Effector CD8-positive, alpha-beta T cell (primary cell): ENCODE measurements at places on chromosomes 6 and 20.

- DNase-seq: no peak
These were observed 964 bp downstream of the RPL10A start for GRCh38 chr6:35468980-35469750.

GRCh38 chr6:83472767-83473166 lies 39.6 kb upstream of the PRSS35 start:
- no peak for DNase-seq

GRCh38 chr20:50844430-50845100 lies 49.7 kb downstream of the BCAS4 start:
- no peak for DNase-seq

DNA sequence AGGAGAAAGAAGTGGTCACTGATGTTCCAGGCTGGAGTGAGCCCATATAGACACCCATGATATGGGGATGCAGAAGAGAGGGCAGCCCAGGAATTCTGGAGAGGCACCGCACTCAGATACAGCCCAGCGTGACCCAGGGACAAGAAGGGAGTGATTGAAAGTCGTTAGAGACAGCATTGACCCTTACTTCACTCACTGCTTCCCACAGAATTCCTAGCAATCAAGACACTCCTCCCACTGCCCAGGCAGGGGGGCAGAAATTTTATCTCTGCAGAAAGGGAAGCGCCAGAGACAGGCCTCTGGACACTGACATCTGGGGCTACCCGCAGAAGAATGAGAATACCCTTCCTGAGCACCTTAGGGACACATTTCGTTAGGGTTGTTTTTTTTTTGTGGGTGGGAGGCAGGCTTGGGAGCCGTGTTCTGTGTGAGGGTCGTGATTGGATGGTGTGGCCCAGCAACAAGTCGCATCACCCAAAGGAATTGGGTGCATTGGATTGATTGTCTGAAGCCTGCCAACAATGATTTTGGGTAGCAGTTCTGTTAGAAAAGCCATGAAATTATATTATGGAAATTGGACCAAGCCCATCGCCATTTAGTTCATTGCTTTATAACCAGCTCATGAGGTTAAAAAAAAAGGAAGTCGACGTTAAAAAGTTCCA lies 45.9 kb upstream of the MAP3K4 start:
- no peak for DNase-seq

GRCh38 chr6:165487950-165488349 lies 175.1 kb downstream of the PDE10A start:
- no peak for DNase-seq

DNA sequence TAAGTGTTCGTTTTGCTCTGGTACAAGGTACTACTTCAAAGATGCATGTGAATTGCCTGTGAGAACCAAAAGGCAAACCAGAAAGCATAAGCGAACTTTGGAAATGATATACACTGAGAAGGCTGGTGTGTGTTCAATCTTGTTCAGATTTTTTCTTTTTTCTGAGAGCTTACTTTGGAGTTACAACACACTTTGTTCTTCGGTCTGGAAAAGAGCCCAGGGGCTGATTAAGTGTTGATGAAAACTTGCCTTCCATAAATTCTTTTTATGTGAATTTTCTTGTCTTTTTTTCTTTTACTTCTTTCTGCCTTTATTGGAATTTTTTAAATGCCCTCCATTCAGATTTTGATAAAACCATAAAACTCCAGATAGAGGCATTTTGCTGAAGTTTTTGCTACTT lies 395.1 kb upstream of the SASH1 start:
- no peak for DNase-seq

GRCh38 chr6:56628105-56628504 lies 14.6 kb downstream of the DST start:
- no peak for DNase-seq

DNA sequence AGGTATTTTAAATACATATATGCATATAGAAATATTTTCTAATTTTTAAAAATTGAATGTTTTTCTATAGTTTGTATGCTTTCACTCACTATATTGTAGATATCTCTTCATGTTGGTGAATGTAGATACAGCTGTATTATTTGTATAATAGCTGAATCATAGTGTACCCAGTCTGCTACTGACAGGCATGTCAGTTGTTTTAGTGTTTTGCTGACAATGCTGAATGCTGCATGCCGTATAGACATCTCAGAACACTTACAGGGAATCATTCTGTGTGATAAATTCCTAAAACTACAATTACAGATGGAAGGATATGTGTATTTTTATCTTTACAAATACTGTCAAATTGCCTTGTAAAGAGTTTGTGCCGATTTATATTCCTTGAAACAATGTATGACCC lies 175.4 kb downstream of the SIM1 start:
- no peak for DNase-seq

- DNase-seq: no peak
These were observed 100.2 kb downstream of the TRMT11 start for GRCh38 chr6:126086560-126086959.

GRCh38 chr20:11391591-11391990 lies 526.1 kb upstream of the BTBD3 start:
- no peak for DNase-seq

GRCh38 chr6:29797135-29797534 lies 30.5 kb upstream of the HLA-G start:
- DNase-seq: no peak

DNA sequence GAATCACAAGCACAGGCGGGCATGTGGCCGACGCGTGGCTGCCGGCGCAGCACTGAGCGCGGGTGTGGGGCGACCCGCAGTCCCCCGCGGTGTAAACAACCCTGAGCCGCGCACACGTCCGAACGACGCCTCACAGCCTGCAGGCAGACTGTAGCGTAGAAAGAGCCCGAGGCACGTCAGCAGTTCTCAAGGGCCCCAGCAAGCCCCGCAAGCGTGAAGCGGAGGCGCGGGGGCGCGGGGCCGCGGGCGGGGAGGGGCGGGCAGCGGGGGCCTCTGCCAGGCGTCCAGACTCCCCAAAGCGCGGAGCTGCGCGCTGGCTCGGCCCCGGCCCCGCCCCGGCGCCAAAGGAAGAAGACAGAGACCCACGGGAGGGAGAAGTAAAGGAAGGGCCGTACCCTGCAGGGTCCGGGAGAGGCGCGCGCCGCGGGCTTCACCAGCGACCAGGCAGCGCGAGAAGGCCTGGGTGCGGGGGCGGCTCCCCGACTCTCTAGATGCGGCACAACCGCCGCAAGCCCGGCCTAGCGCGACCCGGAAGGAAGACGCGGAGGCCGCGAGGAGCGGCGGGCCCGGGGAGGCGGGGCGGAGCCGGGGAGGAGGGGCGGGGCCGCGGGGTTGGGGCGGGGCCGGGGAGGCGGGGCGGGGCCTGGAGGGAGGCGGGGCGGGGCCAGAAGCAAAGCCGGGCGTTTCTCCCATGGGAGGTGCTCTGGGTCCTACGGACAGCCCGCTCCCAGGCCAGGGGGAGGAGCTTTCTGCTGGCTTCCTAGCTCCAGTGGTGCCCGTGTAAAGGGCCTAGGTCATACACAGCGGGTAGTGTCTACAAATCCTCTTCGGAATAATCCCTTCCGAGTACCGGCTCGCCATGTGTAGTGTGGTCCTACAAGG lies at the start of gene FBXL4:
Gene FBXL4, minus strand, starts transcription at position 536 of the 882 bp plus-strand sequence. CDS start 20,958 bp downstream, outside the sequence.
- peak; percentile 68 for DNase-seq

DNA sequence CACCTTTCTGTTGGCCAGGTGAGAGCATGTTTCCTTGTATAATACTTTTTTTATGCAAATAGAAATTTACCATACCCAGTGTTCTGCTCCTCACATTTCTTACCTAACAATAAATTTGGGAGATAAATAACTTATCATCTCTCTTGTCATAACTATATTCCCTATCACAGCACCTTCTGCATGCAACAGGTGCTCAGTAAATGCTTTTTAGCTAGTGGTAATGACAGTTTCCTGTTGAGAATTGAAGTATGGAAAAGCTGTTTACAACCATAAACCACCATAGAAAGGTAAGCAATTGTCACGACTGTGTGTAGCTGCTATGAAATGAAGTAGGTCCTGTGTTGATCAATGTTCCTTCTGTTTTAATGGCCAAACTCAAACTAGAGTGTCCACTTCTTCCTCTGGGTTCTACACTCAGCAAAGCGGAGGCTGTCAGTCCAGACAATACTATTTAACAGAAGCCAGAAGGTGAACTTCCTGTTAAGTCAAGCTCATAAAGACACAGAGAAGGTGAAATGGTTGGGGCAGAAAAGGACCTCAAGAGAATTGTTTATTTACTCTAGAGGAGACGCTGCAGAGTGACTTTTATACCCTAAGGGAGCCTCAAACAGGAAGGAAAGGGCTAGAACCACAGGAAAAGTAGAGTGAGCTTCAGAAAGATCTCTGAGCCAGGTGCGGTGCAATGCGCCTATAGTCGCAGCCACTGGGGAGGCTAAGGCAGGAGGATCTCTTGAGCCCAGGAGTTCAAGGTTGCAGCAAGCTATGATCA lies 84.0 kb upstream of the SLC22A16 start:
- DNase-seq: no peak

DNA sequence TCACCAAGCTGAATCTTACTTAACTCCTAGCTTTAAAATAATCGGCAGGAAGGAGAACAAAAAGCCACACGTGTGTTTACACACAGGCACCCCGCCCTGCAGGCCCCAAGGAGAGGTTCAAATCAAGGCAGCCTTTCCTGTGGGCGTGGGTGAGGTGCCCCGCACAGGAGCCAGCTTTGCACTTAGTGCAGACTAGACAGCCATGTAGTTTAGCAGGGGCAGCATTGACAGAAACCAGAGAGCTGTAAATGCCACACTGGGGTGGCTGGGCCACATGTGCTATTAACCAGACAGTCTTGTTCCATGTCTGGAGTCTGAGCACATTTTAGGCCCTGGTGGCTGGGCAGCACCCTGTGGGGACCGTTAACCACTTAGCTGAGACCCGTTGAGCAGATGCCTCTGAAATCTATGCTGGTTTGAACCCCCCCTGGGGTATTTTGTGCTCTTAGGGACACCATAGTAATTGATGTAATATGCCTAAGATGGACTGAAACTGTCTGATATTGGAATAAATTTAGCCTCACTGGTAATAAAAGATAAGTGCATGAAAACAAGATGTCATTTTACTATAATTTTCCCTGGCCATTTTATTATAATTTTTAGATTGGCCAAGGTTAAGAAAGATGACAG lies 106.4 kb upstream of the KCNG1 start:
- DNase-seq: no peak

- no peak for DNase-seq
These were observed at the start of gene LKAAEAR1 for GRCh38 chr20:64083804-64084684. LKAAEAR1 (minus strand) TSS chr20:64084398; CDS start chr20:64084219, 179 bp downstream.

DNA sequence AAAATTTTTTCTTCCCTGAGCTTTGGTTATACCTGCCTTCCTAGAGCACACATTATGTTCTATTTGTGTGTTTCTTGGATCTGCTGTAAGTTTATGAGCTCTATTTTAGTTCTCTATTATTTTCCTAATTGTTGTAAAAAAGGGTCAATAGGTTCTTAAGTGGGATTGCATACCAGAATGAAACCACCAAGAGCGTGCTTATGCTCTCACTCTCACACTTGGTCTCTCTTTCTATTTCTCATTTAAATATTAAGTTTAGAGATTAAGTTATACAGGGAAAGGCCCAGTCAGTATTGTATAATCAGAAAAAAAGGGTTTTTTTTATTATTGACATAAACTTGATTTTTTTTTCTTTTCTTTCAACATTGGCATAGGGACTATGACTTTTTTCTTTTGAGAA lies 96.8 kb downstream of the RIMS1 start:
- DNase-seq: no peak

DNA sequence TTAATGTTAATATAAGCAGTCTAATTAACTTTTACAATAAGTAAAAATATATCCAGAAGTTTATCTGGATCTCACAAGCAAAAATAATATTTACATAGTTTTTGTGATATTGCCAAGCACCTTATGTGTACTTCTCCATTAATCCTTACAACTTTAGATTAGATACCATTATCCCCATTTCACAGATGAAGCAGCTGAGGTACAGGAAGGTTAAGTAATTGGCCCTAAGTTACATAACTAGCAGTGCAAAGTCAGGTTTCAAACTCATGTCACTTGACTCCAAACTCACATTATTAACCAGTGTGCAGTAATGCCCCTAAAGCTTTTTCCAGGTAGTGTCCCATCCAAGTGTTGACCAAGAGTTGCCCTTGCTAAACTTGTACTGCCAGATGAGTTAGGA lies 248.6 kb upstream of the STXBP5 start:
- no peak for DNase-seq

DNA sequence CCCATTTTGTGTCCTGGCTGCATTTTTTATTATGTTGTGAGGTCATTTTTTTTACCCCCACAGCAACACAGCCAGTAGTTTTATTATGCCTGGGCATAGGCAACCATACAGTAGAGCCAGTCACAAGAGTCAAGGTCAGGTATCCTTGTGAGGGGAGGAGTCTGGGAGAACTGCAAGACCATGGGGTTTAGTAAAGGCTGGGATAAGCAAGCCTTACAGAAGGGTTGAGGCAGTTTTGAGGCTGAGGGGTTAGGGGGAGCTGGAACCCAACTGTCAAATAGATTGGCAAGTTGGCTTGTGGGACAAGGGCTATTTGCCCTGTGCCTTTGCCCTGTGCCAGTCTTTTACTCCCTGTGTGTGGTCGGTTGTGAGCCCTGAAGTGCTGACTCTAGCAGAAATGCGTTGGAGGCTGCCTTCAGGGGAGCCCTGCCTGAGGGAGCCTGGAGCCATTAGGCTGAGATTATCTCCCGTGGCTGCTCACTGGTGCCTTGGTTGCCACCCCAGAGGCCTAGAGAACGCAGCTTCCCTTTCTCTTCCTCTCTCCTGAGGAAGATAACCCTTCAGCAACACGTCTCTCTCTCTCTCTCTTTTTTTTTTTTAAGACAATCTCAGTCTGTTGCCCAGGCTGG lies 31.1 kb downstream of the RALY start:
- no peak for DNase-seq

DNA sequence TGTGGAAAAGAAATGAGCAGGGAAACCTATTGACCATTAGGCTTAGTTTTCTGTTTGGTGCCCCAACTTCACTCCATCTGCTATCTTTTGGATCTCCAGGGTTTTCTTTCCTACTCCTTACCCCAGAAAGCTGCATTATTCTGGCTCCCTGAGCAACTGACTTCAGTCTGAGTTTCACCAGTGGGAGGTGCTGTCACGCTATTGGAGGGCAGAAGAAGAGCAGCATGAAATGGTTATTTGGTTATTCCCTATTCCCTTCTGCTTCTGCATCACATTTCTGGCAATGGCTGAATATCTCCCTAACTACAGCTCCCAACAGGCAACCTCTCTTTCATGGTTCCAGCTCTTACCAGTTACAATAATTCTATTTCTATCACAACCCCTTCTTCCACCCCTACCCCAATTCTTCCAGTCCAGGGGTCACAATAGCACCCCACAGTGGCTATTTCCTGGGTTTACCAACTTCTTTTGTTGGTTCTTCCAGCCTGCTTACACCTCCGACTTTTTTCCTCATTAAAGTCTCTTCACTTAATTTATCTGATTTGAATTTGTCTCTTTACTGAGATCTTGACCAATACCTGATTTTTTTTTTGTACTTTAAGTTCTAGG lies 311.5 kb downstream of the PLCB1 start:
- DNase-seq: no peak

DNA sequence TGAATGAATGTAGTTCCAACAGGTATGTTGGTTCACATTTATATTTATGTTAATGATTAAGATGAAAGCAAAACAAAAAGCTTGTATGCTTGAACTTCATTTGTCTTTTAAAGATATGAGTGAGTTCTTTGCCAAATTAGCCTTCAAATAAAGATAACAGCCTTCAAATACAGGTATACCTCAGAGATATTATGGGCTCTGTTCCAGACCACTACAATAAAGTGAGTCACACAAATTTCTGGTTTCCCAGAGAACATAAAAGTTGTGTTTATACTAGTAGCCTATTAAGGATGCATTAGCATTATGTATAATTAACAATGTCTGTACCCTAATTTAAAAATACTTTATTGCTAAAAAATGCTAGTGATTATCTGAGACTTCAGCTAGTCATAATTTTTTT lies 245.3 kb upstream of the MAN1A1 start:
- no peak for DNase-seq

- no peak for DNase-seq
These were observed 24.5 kb downstream of the CALHM6 start for GRCh38 chr6:116485559-116486184.
